Activated CD4-positive, alpha-beta T cell treated with anti-CD3 and anti-CD28 coated beads for 36 hours (primary cell): ENCODE measurements at places on chromosomes 3 and 15. TPM values are rescaled to one million over a fixed set of nuclear protein-coding genes. Genes with fewer than 3 reads are reported as not detected.

Gene CCDC39
- total RNA-seq = not detected

Gene LDHAL6B
- not detected for total RNA-seq

Gene COMMD2
- total RNA-seq = 29.4 TPM

Gene MYRIP
- total RNA-seq = not detected

Gene GPR62
- total RNA-seq = not detected

Gene SATB1
- 590 TPM for total RNA-seq

Gene RTP1
- total RNA-seq = not detected

Gene OR5K2
- total RNA-seq = not detected

Gene OPA1
- total RNA-seq = 94.9 TPM

Gene SLC28A2
- not detected for total RNA-seq

Gene RABL3
- 35.5 TPM for total RNA-seq

Gene FBXW12
- total RNA-seq = 0.16 TPM

Gene RBMS3
- 1.5 TPM for total RNA-seq

Gene ECE2
- not detected for total RNA-seq

Gene CYP8B1
- total RNA-seq = not detected

Gene FETUB
- total RNA-seq = not detected

Gene PDZRN3
- not detected for total RNA-seq

GRCh38 chr3:3800080-3800455 lies 837 bp downstream of the LRRN1 start:
- H3K4me3 ChIP-seq = peak overlapping the region; percentile 69
- peak; percentile 16 for DNase-seq
- H3K36me3 ChIP-seq = no peaks in the 10 kb centered on the region
- H3K27me3 ChIP-seq = peaks cover 45% of the 10 kb centered on the region
- no peak overlapping the region for H3K27ac ChIP-seq

GRCh38 chr15:63040954-63041353 lies 1.6 kb upstream of the TPM1 start:
- no peaks in the 10 kb centered on the region for H3K36me3 ChIP-seq
- H3K27me3 ChIP-seq = peaks cover 50% of the 10 kb centered on the region
- no peak overlapping the region for H3K4me3 ChIP-seq
- DNase-seq = no peak
- H3K4me1 ChIP-seq = peaks cover 7% of the 10 kb centered on the region
- H3K27ac ChIP-seq = no peak overlapping the region

DNA sequence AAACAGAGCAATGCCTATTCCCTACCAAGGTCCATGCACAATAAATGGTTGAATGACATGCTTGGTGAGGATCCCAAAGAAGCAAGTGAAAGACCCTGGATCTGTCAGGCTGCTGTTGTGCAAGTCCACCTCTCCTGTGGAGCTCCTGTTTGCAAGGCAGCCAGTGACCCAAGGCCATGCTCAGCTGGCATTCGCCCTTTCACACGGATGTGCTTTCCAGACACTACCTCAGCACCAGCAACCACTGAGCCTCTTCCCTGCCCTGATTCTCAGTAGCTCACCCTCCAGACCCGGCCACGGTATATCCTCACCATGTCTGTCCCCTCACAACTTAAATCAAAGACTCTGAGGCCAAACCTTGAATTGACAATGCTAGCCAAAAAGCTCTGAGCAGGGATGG lies 23.3 kb downstream of the WWTR1 start:
- no peak overlapping the region for H3K4me3 ChIP-seq

GRCh38 chr3:13483286-13483685 lies 3.2 kb downstream of the HDAC11 start:
- no peaks in the 10 kb centered on the region for H3K36me3 ChIP-seq
- H3K4me3 ChIP-seq = no peak overlapping the region
- no peak for DNase-seq

DNA sequence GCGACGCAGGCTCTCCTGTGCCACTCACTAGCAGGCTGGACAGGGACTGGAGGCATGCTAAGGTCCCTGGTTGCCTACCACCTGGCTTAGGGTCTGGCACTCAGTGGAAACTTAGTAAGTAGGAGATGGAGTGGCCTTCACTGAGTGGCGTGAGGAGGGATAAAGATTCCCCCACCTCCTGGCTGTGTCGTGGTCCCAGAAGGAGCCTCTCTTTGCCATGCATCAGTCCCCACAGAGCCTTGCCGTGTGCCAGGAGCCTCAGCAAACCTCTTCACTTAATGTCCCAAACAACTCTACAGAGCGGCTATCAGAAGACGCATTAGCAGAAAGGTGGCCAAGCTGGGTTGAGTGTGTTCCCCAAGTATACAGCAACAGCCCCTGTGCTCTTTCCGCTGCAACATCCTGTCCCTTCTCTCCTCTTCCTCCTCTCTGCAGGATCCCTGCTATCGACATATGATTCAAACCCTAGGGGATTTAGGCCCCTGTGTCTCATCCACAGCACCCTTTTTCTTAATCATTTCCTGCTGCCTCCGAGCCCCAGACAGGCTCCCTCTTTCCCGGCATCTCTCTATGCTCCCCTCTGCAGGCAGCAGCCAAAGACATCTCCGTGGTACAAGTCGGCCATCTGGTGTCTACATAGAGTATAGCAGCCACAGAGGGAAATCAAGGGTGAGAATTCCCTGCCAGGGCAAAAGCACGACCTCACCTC lies 66.7 kb downstream of the SLC6A1 start:
- H3K4me1 ChIP-seq = no peaks in the 10 kb centered on the region
- H3K4me3 ChIP-seq = no peak overlapping the region
- DNase-seq = peak; percentile 72
- H3K36me3 ChIP-seq = no peaks in the 10 kb centered on the region
- H3K27me3 ChIP-seq = peaks cover 24% of the 10 kb centered on the region

DNA sequence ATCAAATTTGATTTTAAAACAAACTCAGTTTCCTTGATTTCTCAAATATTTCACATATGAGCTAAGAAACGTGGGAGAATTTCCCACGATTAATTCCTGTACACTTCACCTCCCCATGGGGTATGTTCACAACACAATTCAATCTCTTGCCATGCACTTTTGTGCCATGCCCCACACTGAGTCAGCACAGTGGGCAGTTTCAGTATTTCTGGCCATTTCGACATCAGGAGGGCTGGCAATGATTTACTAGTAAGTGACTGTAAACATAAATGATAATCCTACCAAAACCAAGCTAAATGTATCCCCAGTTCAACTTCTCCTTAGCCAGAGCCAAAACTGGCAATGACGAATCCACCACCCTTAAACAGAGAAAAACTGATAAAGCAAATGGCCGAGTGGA lies 293.6 kb downstream of the FGF12 start:
- no peaks in the 10 kb centered on the region for H3K4me1 ChIP-seq
- no peak overlapping the region for H3K4me3 ChIP-seq
- no peak for DNase-seq
- peaks cover 10% of the 10 kb centered on the region for H3K27me3 ChIP-seq
- H3K36me3 ChIP-seq = no peaks in the 10 kb centered on the region
- H3K27ac ChIP-seq = no peak overlapping the region

- H3K4me3 ChIP-seq = no peak overlapping the region
- H3K27ac ChIP-seq = no peak overlapping the region
- no peaks in the 10 kb centered on the region for H3K27me3 ChIP-seq
- H3K36me3 ChIP-seq = no peaks in the 10 kb centered on the region
- no peak for DNase-seq
Measured at GRCh38 chr3:188594139-188594538, 440.2 kb downstream of the LPP start.

GRCh38 chr3:177322881-177323280 lies 125.6 kb upstream of the TBL1XR1 start:
- no peak overlapping the region for H3K27ac ChIP-seq
- peaks cover 23% of the 10 kb centered on the region for H3K4me1 ChIP-seq
- H3K36me3 ChIP-seq = peaks cover 2% of the 10 kb centered on the region

GRCh38 chr3:79994397-79994796 lies 226.6 kb upstream of the ROBO1 start:
- H3K4me3 ChIP-seq = no peak overlapping the region
- H3K4me1 ChIP-seq = no peaks in the 10 kb centered on the region

DNA sequence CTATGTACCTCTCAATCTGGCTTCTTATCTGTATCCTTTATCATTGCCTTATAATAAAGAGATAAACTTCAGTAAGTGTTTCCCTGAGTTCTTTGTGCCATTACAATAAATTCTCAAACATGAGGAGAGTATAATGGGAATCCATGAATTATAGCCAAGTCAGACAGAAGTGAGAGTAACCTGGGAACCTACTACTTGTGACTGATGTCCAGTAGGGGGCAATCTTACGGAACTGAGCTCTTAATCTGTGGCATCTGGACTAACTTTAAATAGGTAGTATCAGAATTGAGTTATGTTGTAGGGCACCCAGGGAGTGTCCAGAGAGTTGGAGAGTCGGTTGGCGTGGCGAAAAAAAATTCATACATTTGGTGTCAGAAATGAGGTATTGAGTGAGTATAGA lies 542.6 kb downstream of the ZBBX start:
- DNase-seq = peak; percentile 6
- no peak overlapping the region for H3K4me3 ChIP-seq
- H3K27me3 ChIP-seq = no peaks in the 10 kb centered on the region
- H3K4me1 ChIP-seq = no peaks in the 10 kb centered on the region
- H3K36me3 ChIP-seq = no peaks in the 10 kb centered on the region

GRCh38 chr3:104909721-104910120 lies 457.0 kb upstream of the ALCAM start:
- H3K4me3 ChIP-seq = no peak overlapping the region
- no peaks in the 10 kb centered on the region for H3K36me3 ChIP-seq
- H3K4me1 ChIP-seq = no peaks in the 10 kb centered on the region
- DNase-seq = no peak
- no peak overlapping the region for H3K27ac ChIP-seq

- H3K27ac ChIP-seq = no peak overlapping the region
- no peaks in the 10 kb centered on the region for H3K4me1 ChIP-seq
- H3K4me3 ChIP-seq = no peak overlapping the region
- peaks cover 2% of the 10 kb centered on the region for H3K27me3 ChIP-seq
- no peaks in the 10 kb centered on the region for H3K36me3 ChIP-seq
Measured at GRCh38 chr3:169624533-169624972, 39.0 kb downstream of the MECOM start.

DNA sequence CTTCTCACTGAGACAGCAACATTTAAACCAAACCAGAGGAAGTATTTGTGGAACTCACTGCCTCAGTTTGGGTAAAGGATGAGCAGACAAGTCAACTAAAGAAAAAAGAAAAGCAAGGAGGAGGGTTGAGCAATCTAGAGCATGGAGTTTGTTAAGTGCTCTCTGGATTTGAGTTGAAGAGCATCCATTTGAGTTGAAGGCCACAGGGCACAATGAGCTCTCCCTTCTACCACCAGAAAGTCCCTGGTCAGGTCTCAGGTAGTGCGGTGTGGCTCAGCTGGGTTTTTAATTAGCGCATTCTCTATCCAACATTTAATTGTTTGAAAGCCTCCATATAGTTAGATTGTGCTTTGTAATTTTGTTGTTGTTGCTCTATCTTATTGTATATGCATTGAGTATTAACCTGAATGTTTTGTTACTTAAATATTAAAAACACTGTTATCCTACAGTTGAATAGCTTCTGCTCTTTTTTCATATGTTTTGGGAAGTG lies 23.3 kb downstream of the CLDN18 start:
- no peak overlapping the region for H3K27ac ChIP-seq
- H3K4me1 ChIP-seq = no peaks in the 10 kb centered on the region
- no peaks in the 10 kb centered on the region for H3K36me3 ChIP-seq
- no peak overlapping the region for H3K4me3 ChIP-seq

GRCh38 chr3:8702560-8702959 lies 31.0 kb upstream of the CAV3 start:
- no peaks in the 10 kb centered on the region for H3K4me1 ChIP-seq
- peaks cover 2% of the 10 kb centered on the region for H3K27me3 ChIP-seq
- H3K27ac ChIP-seq = no peak overlapping the region
- H3K36me3 ChIP-seq = no peaks in the 10 kb centered on the region
- H3K4me3 ChIP-seq = no peak overlapping the region

GRCh38 chr3:96183871-96184270 lies 630.5 kb upstream of the EPHA6 start:
- no peak for DNase-seq
- no peaks in the 10 kb centered on the region for H3K36me3 ChIP-seq
- H3K27me3 ChIP-seq = no peaks in the 10 kb centered on the region
- no peak overlapping the region for H3K4me3 ChIP-seq
- no peaks in the 10 kb centered on the region for H3K4me1 ChIP-seq

- peak; percentile 33 for DNase-seq
- no peaks in the 10 kb centered on the region for H3K36me3 ChIP-seq
- H3K27me3 ChIP-seq = peaks cover 9% of the 10 kb centered on the region
- no peak overlapping the region for H3K4me3 ChIP-seq
Measured at GRCh38 chr15:43939070-43939469, 112.3 kb downstream of the WDR76 start.

GRCh38 chr3:143693506-143693905 lies 154.8 kb downstream of the SLC9A9 start:
- no peaks in the 10 kb centered on the region for H3K36me3 ChIP-seq
- DNase-seq = no peak
- H3K4me3 ChIP-seq = no peak overlapping the region
- no peaks in the 10 kb centered on the region for H3K4me1 ChIP-seq

DNA sequence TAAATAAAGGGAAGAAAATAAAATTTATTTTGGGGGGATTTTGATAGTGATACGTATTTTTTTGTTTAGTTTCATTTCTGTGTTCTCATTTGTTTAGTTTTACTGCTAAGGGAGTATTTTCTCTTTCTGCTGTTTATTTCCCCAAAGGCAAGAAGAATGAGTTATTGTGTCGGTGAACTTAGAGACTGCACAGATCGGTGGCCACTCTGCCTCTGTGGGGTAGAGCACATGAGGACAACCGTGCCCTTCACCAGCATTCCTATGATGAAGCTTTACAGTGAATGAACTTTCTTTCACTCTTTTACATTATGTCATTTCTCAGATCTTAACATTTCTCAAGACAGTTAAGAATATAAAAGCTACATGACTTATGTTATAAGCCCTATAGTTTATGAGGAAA lies 214.4 kb downstream of the OCA2 start:
- no peaks in the 10 kb centered on the region for H3K27me3 ChIP-seq
- DNase-seq = no peak
- no peaks in the 10 kb centered on the region for H3K36me3 ChIP-seq
- no peak overlapping the region for H3K4me3 ChIP-seq
- no peaks in the 10 kb centered on the region for H3K4me1 ChIP-seq
- no peak overlapping the region for H3K27ac ChIP-seq

GRCh38 chr15:51403072-51403878 lies 61.8 kb downstream of the GLDN start:
- H3K4me3 ChIP-seq = no peak overlapping the region
- H3K36me3 ChIP-seq = no peaks in the 10 kb centered on the region
- H3K27me3 ChIP-seq = peaks cover 16% of the 10 kb centered on the region
- no peak for DNase-seq

DNA sequence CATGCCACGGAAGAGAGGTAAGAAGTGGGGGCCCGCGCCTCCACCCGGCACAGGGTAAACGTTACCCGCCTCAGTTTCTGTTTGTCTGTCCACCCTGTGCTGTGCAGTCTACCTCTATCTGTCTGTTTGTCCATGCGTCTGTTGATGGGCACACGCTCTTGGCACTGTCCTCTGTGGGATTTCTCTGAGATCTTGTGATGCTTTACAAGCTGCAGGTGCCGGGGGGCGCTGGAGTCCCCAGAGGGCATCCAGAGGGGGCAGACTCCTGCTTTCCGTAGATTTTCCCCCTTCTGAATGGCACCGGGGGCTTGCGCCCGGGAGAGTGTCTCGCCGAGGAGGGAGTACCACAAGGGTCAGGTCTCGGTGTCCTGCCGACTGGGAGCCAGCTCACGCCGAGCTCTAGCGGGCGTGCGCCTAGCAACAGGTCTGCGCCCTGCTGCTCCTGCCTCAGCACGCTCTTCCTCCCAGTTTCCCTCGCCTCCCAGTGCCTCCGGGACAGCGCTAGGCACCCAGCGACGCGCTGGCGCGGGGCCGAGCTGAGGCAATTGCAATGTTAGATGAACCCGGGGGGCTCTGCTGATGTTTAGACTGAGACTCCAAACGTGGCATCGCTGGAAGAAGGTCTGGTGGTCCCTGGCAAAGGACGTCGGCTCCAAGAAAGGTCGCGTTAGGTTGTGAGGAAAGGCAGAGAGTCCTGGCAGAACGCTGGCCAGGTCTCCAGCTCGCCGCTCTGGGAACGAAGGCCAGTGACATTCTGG lies 667 bp downstream of the CEMIP start:
- no peak overlapping the region for H3K27ac ChIP-seq
- peak overlapping the region; percentile 29 for H3K4me3 ChIP-seq
- H3K4me1 ChIP-seq = peaks cover 15% of the 10 kb centered on the region
- H3K36me3 ChIP-seq = no peaks in the 10 kb centered on the region
- peaks cover 47% of the 10 kb centered on the region for H3K27me3 ChIP-seq
- no peak for DNase-seq
